ENCODE measurements at places on chromosomes 12 and 14. TPM values are rescaled to one million over a fixed set of nuclear protein-coding genes. Genes with fewer than 3 reads are reported as not detected.

The GZMH gene
- not detected for total RNA-seq

- ATAC-seq, result no peak
Observed at GRCh38 chr12:43066471-43066870, 476.9 kb upstream of the PRICKLE1 start.

DNA sequence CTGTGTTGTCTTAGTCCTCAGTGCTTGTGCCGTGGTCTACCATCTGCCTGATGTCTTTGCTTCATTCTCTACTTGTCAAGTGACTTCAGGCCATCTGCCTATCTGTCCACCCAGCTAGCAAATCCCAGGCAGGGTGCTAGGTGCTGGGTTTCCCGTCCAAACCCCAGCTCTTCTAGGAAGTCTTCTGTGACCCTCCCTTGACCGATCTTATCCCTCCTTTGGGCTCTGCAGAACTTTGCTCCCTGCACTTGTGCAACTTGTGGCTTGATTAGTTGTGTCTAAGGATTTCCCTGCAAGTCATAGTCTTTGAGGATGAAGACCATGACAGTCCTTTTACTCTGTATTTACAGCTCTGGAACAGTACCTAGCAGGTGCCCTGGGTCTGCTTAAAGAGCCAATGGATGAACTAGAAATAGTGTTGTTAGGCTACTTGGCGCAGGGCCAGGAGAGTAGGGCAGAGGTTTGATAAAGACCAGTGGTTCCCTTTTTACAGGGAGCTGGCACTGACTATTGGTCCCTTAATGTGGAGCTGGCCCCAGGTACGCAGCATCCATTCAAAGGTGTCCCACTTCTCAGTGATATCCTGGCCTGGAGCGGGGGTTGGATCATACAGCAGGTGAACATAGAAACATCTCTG is 60.1 kb downstream of the ADCK1 start:
- ATAC-seq, result no peak

DNA sequence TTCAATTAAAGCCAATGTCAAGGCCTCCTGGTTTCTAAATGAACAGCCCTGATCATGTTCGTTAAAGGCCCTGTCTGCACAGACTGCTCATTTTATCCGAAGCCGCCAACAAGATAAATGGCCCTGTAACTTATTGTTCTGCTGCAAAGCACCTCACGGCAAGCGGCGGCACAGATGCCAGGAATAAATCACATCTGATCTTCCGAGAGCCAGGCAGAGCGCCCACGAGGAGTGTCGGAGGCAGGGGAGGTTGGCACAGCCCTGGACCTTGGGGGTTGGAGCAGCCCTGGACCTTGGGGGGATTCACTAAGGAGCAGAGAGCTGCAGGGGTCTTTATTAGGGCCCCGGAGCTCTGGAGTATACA is 110.5 kb downstream of the SCARB1 start:
- ATAC-seq, result no peak

- ATAC-seq, result peak; percentile 69
Observed at GRCh38 chr12:23204933-23205778, 580.2 kb downstream of the ETNK1 start.

Measured in esophagus mucosa (tissue), 1 donor.